ENCODE measurements at places on chromosomes 5 and 9.

DNA sequence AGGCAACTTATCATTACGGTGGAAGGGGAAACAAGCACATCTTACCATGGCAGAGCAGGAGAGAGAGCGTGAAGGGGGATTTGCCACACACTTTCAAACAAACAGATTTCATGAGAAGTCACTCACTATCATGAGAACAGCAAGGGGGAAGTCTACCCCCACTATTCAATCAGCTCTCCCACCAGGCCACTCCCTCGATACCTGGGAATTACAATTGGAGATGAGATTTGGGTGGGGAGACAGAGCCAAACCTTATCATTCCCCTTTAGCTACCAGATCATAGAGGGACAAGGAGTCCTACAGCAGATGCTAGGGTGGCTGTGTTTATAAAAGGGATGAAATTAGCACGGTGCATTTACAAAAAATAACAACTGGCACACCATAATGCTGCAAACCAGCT lies 2149.4 kb upstream of the ACO1 start:
- DNase-seq = no peak

- DNase-seq = peak; percentile 52
These were observed 26.7 kb downstream of the ERGIC1 start for GRCh38 chr5:172860520-172861443.

DNA sequence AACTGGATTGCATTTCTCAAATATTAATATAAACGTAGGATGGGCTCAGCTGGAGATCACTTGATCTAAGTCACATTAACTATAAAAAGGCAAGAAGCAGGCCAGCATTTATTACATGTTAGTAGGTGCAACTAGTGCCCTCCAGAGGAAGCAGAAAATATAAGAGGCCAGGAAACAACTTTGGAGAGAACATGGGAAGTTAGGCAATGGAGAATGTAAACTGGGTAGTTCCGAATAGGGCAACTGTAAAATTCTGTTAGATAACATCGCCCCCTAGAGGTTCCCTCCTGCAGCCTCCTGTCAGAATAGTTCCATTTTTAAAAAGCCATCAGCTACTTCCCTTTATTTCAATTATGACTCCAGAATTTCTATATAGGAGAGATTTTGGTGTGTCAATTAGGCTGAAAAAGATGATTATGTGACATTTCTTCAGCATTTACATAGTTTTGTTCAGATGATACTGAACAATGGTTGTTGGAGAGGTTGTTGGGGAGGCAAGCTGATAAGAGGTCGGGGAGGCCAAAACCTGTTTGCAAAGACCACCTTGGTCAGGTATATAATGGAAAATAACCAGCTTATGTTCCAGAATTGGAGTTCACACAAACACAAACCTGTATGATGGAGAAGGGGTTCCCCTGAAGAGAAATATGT lies 22.4 kb downstream of the CCL28 start:
- peak; percentile 24 for DNase-seq

DNA sequence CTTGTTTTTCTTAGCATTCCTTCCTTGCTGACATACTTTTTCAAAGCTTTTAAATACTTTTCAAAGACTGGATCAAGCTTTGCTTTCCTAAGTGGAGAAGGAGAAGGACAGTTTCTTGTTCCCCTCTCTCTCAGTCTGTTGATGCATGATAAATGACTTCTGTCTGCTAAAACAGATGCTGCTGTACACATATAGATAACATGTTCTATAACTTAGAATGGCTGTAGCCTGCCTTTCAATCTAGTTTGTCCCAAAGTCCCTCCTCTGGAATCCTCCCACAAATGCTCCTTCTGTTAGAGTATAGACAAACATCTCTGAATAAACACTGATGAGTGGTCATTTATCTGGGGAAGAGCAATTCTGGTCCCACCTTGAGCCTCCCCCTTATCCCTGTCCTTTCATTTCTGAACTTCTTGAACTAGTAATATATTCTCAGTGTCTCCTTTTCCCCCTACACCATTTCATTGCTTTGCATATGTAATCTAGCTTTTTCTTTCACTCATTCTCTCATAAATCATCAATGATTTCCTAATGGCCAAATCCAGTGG lies 5.4 kb upstream of the HEMGN start:
- no peak for DNase-seq

DNA sequence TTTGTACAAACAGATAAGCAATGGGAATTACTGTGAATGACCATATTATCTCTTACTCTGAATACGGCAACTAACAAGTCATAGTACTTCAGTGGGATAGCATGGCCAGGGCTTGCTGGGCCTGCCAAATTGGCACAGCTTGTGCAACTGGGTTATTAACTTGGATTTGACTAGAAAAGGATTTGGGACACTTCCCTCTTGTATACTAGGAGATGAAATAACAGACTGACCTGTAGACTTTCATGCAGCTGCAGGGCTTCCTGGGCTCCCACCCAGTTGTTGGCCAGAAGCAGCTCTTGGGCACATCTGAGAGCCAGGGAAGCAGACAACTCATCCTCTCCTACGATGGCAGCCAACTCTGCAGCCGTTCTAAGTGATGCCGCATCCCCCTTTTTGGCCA lies 39.8 kb downstream of the CNOT8 start:
- no peak for DNase-seq

DNA sequence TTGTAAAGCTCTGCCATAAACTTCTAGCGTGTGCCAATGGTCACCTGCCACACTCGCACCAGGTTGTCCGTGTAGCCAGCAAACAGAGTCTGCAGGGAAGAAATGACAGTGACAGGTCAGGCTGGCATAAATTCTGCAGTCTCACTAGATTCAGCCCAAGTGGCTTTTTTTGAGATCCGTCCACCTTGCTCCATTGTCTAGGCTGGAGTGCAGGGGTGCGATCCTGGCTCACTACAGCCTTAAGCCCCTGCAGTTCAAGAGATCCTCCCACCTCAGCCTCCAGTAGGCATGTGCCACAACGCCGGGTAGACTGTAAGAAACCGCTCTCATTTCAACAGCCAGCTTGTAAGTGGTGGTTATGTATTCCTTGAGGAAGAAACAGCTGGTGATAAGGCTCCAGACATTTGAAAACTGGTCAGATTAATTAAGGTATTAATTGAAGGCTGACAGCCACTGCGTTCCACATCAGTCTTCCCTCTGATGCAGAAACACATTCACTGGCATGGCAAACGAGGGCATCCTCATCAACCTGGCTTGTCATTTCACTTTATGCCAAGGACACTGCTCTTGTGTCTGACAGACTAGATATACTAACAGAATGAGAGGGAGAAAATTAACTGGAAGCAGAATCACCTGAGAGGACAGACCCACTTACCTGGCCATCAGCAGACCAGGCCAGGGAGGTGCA lies 6.6 kb downstream of the RACK1 start:
- DNase-seq = no peak

- DNase-seq = no peak
These were observed 482.3 kb downstream of the SPOCK1 start for GRCh38 chr5:137016783-137017324.

GRCh38 chr5:178330791-178331404 lies 98.3 kb upstream of the PHYKPL start:
- no peak for DNase-seq

GRCh38 chr5:86143837-86144236 lies 473.9 kb upstream of the COX7C start:
- DNase-seq = no peak

DNA sequence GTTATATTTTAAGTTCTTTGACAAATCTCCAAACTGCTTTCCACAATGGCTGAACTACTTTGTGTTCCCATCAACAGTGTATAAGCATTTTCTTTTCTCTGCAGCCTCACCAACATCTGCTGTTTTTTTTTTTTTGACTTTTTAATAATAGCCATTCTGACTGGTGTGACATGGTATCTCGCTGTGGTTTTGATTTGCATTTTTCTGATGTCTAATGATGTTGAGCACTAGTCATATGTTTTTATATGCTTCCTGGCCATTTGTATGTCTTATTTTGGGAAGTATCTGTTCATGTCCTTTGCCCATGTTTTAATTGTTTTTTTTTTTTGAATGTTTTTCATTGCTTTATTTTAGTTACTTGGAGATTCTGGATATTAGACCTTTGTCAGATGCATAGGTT lies 196.6 kb downstream of the PLK2 start:
- no peak for DNase-seq

DNA sequence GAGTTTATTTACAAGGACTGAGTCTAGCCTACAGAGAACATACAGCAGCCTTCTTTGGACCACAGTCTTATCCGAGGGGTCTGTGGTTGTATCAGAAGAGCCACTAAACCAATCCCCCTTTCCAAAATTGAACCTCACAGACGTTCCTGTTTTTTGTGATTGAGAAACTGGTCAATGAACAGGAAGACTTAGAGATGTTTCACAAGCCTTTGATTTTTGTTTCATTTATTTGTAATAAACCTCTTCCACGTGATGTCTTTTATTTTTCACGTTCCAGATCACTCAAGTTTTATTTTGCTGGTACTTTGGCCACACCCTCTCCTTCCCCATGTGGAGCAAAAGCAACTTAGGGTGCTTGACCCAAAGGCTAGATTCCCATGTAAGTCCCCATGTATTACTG lies 16.1 kb downstream of the CCT5 start:
- no peak for DNase-seq

DNA sequence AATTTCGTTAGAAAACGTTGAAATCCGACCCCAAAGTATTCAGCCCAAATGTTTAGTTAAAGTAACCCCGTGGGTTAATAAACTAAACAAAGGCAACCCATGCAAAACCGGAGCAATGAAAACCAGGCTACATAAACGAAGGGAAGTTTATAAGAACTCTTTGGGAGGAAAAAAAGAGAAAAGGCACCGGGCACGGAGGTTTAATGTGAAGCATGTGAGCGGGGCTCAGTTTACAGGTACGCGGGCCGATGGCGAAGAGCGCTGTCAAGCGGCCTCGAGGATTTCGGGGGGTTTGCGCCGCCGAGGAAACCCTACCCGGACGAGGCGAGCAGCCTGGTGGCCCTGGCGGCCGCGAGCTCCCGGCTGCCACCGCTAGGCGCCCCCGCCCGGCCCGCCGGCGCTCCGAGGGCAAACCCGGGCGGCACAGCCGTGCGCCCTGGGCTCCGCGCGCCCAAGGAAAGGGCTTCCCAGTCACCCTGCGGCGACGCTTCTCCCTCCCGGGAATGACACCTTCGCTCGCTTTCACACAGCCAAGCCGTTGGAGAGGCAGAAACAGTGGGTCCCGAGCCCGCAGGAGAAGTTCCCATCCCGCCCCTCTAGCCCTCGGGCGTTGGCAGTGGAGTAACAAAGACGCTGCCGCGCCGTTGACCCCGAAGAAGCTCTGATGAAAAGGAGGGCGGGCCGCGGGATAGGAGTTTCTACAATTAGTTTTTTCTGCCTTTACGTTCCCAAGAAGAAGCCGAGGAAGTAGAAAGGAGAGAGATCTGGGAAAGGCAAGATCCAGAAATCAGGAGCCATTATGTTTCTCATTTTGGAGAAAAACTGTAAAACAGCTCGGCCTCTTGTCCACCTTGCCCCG lies 126.0 kb downstream of the TMEM174 start:
- no peak for DNase-seq

DNA sequence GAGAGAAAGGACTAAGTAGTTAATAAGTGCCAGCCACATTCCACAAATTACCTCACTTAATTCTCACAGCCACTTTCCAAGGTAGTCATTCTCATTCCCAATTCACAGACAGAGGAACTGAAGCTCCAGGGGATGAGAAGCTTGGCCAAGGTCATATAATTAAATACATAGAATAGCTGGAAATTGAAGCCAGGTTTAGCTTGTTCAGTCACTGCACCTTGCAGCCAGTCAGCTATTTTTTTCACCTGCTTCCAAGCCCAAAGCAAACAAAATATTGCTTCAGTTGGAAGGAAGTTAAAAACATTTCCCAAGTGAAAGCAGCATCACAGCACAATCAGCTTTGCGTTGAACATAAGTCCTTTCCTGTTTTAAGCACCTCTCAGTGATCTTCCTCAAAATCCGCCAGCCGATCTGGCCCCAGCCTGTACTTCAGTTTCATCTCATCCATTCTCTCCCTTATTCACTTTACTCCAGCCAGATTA lies 4.8 kb downstream of the ALDH1A1 start:
- DNase-seq = no peak

DNA sequence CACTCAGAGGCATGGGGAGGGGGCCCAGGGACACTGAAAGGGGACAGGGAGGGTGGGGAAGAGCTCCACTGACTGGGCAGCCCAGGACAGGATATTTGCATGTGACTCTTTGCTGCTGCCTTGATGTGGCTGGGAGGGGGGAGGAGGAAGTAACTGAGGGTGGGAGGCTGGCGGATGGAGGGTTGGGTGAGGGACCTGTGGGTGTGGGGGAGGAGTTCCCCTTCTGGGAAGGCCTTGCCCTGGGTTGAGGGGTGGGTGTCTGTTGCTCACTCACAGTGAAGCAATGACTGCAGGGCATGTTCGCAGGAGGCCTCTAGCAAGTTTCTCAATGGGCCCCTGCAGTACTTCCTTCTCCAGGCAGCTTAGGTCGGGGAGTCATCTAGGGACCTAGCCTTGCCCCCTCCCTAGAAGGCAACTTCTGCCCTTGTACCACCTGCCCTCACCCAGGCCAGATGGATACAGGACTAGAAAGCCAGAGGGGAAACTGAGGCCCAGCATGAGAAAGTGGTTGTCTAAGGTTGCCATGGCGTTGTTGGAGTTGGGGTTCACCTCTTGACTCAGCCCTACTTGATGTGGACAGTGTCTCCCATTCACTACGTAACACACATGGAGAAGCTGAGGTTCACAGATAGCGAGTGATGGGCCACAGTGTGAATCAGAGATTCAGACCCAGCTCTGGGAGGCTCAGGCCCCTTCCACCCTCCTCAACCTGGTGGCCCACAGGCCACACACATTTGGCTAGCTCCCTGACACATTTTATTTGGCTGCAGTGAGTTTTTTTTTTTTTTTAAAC lies 3.0 kb downstream of the GRK6 start:
- DNase-seq = no peak

DNA sequence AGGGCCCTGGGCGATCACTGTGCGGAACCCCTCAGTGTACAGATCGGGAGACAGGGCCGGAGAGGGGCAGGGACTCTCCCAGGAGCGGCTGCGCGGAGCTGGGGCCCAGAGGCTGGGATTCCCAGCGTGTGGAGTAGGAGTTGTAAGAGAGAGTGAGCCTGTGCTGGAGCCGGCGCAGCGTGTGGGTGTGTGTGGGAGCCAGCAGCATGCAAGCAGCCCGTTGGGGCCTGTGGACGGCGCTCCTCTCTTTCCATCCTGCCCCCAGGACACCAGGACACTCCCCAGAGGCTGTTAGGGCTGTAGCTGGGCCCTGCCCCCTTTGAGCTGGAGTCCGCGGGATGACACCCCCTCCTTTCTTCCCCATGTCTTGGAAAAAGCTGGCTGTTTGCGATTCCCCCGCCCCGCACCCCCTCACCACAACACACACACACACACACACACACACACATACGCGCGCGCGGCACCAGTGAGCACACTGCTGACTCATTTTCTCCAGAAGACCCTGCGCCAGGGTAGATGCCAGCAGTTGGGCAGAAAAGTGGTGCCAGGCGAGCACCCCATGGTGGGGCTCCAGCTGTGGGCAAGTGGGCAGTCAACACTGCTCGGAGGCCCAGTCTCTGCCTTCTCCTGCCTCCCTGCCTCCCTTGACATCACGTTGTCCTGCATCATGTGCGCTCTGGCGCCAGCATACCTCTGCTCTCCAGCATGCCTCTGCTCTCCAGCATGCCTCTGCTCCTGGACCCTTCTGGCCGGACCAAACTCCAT lies 1.5 kb downstream of the COL27A1 start:
- DNase-seq = no peak

- DNase-seq = no peak
These were observed 1146.2 kb downstream of the CDH9 start for GRCh38 chr5:25892211-25892610.
